ENCODE measurements at places on chromosomes 7 and 10.

DNA sequence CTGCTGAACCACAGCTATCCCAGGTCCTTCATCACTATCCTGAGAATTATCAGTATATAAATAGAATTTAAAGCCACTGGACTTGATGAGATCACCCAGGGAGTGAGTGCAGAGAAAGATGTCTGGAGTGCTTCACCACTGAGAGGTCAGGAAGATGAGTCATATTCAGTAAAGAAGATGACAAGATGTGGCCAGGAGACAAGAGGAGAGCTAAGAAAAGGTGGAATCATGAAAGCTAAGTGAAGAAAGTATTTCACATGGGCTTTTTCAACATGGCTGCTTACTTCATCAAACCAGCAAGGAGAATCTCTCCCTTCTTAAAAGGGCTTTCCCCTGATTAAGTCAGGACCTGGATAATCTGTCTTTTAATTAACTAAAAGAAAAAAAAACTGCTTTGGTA lies 9.1 kb upstream of the PRKAR2B start:
- no peak for DNase-seq

DNA sequence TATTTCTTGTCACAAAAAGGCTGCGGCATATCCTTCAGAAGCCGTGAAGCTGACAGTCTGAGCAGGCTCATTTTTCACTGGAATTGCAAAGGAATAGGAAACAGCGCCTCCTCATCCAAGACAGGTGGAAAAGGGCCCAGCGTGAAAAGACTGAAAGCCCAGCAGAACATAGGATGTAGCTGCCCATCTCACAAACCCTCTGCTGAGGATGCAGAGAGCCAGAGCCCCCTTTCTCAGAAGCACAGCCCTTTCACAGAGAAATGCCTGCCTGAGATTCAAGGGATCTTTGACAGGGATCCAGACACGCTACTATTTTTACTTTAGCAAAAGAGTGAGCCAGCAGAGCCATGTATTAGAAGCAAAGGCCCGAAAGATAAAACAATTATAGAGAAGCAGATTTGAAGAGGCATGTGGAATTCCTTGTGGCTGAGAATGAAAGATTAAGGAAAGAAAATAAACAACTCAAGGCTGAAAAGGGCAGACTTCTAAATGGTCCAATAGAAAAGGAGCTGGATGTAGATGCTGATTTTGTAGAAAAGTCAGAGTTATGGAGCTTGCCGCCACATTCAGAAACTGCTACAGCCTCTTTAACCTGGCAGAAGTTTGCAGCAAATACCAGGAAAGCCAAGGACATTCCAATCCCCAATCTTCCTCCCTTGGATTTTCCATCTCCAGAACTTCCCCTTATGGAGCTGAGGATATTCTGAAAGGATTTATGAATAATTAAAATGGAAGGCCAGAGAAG lies 36.9 kb downstream of the GDI2 start:
- DNase-seq, result no peak

- no peak for DNase-seq
These were observed 11.6 kb downstream of the MLXIPL start for GRCh38 chr7:73612598-73613269.

- no peak for DNase-seq
These were observed 131.7 kb downstream of the RTKN2 start for GRCh38 chr10:62136931-62137330.

GRCh38 chr7:2038931-2039728 lies 193.6 kb downstream of the MAD1L1 start:
- no peak for DNase-seq

DNA sequence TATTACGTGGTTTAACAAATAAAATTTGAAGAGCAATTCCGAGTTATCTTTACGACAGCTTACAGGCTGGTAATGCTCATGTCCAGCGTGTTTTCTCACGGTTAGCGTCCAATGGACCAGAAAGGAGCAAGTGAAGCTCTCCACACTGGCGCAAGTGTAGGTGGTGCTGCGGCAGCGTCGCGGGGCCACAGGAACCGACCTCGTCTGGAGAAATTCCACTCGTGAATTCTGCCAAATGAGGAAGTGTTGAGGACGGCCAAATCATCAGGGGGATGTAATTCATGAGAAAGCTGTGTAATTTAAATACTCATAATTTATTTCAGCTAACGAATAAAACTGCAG lies 350 bp upstream of the ZNF37A start:
- no peak for DNase-seq

GRCh38 chr10:92740762-92741161 lies 51.0 kb downstream of the HHEX start:
- no peak for DNase-seq

DNA sequence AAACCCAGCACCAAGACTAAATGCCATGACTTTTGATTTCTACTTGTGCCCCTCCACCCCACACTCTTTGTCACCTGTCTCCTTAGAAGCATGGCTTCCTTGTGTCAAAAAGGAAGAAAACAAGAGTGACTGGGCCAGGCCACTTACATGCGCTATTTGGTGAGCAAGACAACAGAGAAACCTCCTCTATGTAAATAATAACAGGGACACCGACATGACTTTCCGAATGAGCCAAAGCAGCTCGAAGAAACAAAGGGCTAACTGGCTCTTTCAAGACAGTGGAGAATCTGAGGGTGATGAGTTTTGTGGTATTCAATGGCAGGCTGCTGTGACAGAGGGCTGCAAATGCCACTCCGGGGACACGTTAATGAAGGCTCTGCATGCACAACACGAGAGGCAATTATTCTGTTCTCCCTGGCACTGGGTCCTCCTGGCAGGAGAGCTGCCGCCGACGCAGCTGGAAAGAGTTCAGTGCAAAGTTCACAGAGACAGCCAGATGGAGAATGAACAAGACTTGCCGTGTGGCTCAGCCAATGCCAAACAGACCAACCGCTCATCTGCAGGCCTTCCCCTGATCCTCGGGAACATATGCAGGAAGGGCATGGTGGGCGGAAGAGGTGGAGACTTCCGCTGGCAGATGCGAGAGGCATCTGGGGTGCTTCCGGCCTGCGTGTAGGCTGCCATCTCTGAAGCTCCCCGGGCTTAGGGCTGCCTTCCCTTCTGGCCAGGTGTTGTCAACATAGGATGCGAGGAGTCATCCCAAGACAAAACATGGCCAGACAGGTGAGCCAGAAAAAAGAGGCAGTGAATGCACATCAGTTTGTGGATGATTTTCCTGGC lies 59.1 kb upstream of the SMNDC1 start:
- peak; percentile 40 for DNase-seq

- no peak for DNase-seq
These were observed 16.0 kb upstream of the ZNF273 start for GRCh38 chr7:64886956-64887545.

DNA sequence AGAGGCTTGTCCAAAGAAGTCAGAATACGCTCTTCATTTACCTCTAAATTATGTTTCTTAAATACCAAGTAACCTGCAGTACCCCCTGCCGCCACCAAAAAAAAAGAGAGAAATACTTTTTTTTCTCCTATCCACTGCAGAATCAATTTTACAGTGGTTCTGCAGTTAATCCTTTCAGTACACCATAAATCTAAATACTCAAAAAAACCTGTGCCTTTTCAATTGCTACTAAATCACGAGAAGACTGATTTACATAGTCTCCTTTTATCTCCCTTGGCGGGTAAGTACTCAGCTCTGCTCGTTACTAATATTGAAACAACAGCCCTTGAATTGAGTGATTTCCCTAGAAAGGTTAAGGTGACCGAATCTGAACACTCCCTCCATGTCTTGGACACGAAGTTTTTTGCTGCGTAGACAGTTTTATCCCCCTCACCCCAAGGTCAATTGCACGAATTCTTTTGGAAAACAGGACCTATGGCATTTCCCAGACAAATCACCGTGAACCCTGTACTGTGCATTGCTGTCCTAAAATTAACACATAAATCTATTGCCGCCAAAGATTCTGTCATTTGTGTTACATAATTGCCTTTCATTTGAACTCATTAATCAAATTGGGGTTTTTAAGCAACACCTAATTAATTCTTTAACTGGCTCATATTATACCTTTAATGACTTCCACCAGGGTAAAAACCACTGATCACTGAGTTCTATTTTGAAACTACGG lies 512 bp upstream of the VIM start:
- DNase-seq, result no peak

- no peak for DNase-seq
These were observed 26.7 kb downstream of the ELAPOR2 start for GRCh38 chr7:87032604-87033339.

GRCh38 chr10:61280303-61280702 lies 172.9 kb downstream of the TMEM26 start:
- no peak for DNase-seq

DNA sequence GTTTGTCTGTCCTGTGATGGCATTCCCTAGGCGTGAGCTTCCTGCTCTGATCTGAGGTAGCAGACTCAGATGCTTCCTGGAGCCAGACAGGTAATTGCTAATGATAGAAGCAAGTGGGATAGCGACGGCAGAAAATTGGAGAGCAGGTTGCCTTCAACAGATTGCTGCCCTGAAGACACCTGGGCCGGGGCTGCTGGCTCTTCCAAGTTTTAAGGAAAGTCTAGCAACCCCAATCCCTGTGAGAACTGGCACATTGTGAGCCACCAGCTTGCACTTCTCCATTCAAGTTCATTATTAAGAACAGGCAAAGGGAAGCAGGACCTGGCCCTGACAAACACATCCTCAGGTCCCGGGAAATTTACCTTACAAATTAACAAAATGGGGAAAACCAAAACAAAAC lies 50.8 kb downstream of the ITPRID1 start:
- no peak for DNase-seq

- no peak for DNase-seq
These were observed 120.2 kb upstream of the STARD3NL start for GRCh38 chr7:38057829-38058228.

- DNase-seq, result no peak
These were observed 133.8 kb downstream of the RELN start for GRCh38 chr7:103855671-103856070.

GRCh38 chr7:132115758-132116157 lies 460.5 kb downstream of the PLXNA4 start:
- DNase-seq, result no peak

DNA sequence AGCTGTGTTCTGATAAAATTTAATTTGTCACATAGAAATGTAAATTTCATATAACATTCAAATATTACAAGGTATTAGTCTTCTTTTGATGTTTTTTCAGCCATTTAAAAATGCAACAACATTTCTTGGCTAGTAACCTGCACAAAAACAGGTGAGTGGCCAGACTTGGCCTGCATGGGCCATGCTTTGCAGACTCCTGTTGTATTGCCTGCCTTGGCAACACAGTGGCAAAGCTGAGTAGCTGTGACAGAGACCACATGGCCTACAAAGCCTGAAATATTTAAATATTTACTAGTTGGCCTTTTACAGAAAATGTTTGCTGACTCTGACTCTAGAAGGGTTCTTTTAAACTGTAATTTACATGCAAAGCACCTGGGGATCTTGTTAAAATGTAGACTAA lies 13.5 kb upstream of the TBX20 start:
- DNase-seq, result no peak

DNA sequence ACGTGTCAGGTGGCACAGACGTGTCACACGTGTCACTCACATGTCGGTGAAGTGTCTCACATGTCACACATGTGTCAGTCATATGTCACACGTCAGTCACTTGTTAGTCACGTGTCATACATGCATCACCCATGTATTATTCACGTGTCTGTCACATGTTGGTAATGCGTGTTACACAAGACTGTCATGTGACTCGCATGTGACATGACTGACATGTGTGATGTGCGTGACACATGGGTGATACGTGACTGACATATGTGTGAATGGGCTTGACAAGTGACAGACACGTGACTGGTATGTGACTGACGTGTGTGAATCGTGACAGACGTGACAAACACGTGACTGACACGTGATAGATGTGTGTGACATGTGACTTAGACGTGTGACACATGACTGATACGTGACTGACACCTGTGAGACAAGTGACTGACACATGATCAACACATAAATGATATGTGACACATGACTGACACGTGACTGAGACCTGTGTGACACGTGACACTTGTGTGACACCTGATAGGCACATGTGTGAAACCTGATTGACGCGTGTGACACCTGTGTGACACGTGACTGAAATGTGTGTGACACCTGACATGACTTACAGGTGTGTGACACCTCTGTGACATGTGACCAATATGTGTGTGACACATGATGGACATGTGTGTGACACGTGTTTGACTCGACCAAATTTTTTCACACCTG lies 56.1 kb downstream of the ZNF92 start:
- no peak for DNase-seq

GRCh38 chr7:35039343-35039742 lies 2.1 kb upstream of the DPY19L1 start:
- no peak for DNase-seq

DNA sequence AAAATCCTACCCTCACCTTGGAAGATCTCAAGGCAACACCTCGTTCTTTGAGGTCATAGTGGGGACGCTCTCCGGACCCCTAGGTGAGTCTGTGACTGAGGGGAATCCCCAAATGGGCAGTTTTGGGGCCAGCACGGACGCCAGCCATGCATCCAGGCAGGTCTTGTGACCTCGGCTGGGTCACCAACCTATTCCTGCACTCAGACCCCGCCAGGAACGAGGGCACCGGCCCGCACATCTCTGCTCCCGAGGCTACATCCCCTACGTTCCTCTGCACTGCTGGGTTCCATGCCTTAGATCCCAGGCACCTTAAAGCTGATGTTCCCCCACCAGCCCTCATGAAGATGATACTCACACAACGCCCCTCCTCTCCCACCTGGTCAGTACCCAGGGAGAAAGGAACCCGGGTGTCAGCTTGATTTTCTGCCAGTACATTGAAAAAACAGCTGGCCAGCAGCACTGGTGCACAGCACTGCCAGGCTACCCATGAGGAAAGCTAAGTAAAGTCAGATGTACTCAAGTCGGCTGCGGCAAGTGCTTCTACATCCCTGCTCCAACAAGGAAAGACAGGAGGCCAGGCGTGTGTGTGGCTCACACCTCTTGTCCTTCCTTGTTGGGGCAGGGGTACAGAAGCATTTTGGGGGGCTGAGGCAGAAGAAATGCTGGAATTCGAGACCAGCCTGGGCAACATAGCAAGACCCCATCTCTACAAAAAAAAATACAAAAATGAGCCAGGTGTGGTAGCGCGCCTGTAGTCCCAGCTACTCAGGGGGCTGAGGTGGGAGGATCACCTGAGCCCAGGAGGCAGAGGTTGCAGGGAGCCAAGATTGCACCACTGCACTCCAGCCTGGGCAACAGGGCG lies 48.1 kb downstream of the DIP2C start:
- no peak for DNase-seq

DNA sequence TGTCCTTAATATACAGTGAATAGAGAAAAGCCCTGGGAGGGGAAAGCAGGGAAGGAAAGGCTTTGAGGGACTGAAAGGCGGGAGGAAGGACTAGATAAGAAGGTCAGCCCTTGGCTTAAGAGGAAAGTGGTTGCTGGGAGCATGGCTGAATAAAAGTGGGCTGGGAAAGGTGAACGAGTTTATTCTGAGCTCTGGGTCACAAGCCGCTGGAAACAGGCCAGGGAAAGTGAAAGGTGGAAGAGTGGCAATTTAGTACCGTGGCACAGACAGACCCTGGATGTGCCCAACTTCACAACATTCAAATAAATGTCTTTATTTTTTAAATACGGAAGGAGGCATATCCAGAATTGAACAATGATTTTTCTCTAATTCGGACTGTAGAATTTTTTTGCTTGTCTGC lies 39.7 kb downstream of the TAC1 start:
- no peak for DNase-seq

GRCh38 chr7:5265320-5266190 lies 17.2 kb upstream of the SLC29A4 start:
- no peak for DNase-seq

GRCh38 chr7:113722006-113722405 lies 196.8 kb downstream of the PPP1R3A start:
- no peak for DNase-seq

GRCh38 chr10:17206210-17206709 lies 4.8 kb upstream of the TRDMT1 start:
- no peak for DNase-seq
